AG04449 (cell line): ENCODE measurements at places on chromosomes 3 and 15.
A peak's percentile ranks its signal among the peaks of the same experiment; 100 is the strongest.

- no peak for DNase-seq
Measured at GRCh38 chr3:153370680-153371079, 208.7 kb downstream of the RAP2B start.

- peak; percentile 88 for DNase-seq
Measured at GRCh38 chr3:57952208-57952631, 56.0 kb upstream of the FLNB start.

GRCh38 chr3:183253528-183254486 lies 754 bp downstream of the B3GNT5 start:
- DNase-seq = no peak

DNA sequence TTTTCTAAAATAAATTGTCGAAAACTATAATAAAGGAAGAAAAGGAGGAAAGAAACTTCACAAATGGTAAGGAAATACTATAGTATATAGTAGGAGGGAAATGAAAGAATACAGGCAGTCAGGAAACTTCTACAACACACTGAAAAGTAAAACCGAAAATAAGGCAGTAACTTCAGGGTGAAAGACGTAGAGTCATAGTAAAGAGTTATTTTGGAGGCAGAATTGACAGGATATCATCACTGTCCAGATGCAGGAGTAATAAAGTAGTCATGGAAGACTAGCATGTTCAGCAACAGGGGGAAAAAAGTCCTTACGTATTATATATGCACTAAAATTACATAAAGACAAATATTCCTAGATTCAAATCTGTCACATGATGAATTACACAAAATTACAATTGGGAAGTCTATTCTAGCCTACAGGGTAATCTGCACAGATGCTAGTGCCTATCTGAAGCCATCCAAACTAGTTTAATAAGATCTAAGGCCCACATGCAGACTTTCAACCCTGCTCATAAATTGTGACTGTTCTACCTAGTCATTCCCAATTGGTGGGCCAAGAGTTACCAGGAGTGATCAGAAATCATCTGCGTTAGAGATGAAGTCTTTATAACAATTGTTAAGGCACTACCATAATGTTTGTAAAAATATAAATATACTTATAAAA lies 14.0 kb downstream of the VPS13C start:
- DNase-seq = no peak

- no peak for DNase-seq
Measured at GRCh38 chr3:14430053-14430452, 27.6 kb downstream of the SLC6A6 start.

DNA sequence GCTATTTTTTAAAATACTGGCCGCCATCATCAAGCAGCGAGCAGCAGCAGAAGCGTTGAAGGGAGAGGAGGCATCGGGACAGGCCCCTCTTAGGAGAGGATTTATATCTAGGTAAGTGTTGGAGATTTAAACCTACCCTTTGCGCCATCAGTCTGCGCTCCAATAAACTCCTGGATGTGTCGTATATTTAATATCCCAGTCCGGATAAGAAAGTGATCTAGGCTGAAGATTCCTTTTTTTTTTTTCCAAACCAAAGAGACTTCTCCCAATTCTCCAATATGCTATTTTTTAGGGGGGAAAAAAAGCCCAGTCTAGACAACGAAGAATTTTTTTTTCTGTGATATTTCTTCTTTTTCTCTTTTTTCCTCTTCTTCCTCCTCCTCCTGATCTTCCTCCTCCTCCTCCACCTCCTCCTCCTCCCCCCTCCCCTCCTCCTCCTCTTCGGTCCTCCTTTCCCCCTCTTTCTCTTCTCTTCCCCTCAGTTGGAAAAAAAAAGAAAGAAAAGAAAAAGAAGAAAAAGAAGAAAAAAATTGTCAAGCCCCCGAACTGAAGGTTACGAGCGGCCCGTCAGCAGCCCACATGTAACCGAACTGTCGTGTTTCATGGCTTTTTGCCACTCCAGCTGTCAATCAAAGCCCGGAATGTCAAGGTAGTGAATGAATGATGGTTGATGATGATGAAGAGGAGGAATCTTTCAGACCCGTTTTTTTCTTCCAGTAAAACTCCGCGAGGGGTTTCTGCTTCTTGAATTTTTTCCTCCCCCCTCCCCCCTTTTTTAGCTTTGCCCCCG lies 835 bp downstream of the MEIS2 start:
- no peak for DNase-seq

- no peak for DNase-seq
Measured at GRCh38 chr15:88747631-88748030, 55.6 kb upstream of the ACAN start.

DNA sequence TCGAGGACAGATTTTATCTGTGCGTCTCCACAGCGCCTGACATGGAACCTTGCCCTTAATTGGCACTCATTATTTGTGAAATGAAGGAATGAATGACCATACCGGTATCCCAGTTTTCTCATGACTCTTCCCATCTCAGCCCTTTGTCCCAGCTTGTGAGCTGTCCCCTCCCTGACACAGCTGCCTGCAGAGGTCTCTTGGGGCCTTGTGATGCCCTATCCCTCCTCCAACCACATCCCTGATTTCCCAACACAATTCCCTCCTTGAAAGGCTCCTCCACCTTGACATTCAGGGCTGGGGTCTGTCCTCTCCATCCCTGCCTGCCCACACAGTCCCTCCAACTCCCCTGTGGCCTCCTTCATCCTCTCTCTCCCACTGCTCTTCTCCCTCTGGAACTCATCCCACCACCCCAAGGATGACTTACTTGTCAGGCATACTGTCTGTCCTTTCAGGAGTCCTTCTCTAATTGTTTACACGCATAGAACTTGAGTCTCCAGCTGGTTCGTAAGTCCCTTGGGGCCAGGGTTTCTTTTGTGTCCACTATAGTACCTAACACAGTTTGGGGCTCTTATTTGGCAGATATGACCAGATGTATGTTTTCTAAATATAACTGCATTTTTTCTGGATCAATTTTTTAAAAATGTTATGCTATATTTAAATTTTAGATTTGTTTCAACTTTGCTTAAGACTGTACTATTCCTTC lies 35.6 kb upstream of the FILIP1L start:
- DNase-seq = no peak

DNA sequence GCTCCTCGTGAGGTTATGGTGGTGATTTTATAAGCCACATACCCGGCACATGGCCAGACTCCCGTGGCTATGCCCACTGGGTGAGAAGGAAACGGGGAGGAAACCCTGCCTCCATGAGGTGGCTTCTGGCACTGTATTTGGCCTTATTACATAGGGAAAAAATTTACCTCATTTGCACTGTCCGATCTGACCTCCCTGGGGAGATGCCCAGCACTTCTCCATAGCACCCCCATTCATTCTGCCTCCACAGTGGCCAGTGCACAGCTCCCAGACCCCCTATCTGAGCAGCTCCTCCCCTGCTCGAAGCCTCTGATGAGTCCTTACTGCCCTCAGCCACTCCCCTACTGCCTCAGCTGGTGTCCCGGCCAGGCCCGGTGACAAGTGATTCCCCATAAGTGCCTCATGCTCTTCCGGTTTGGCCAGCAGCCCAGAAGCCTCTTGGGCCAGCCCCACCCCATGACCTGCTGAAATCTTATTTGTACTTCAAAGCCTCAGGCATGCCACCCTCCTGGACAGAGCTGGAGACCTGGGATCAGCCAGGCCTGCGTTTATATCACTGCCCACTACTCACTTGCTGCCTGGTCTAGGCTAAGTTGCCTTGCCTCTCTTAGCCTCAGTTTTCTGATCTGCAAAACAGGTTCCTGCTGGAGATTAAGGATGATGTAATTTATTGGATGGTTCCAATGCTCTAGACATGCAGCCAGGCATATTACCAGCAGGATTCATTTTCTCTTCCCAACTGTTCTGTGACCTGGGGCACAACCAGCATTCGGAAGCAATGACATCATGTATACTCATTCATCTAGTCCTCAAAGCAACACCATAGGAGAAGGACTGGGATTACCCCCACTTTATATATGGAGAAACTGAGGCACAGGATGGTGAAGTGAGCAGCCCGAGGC lies 30.6 kb upstream of the SLC6A6 start:
- no peak for DNase-seq

GRCh38 chr3:101542957-101543356 lies 18.7 kb upstream of the TRMT10C start:
- DNase-seq = no peak
